Stimulated activated CD4-positive, alpha-beta T cell treated with anti-CD3 and anti-CD28 coated beads, TNF-alpha, amount 100 ng/mL, for 48 hours (primary cell): ENCODE measurements at places on chromosomes 5 and 9.

DNA sequence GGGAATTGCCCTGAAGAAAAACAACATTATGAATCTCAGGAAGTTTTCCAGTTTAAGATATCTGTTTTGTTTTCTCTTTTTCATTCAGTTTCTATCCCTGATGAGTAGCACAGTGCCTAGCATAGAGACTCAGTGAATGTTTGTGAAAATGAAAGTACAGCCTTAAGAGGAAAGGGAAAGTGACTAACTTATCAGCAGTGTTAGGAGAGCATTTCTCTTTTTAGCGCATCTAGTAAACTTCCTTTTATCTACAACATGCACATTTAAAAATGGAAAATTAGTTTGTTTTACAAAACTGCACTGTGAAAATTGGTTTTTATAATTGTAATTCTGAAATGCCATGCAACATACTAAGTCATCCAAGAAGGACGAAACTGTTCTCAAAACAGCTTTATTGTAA, 110.8 kb downstream of the SMARCA2 start:
- DNase-seq, result no peak

GRCh38 chr5:150624334-150625163, 15.9 kb upstream of the SYNPO start:
- DNase-seq, result no peak

DNA sequence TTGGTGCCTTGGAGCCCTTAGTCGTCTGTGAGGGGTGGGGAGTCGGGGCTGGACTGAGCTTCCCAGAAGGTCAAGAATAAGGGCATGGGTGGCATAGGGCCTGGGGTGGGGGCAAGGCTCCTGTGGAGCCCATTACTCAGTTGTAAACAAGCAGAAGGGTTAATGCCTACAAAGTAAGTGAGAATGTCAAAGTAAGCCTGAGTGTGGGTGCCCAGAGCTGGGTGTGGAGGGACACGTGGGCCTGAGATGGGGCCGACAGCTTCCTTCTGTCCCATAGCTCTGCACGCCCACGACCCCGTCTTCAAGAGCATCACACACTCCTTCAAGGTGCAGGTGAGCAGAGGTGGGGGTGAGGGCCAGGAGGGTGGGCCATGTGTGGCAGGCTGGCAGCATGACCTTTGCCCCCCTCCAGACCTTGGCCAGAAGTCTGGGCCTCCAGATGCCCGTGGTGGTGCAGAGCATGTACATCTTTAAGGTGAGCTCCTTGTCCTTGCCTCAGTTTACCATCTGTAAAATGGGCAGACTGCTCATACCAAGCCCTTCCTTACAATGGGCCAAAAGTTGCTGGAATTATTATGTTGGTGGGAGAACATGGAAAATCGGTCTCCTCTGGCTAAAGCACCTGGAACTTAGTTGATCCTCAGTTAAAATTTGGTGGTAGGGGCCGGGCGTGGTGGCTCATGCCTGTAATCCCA, 11.1 kb downstream of the DOLK start:
- DNase-seq, result no peak

- DNase-seq, result no peak
Observed at GRCh38 chr5:174852143-174852542, 127.8 kb downstream of the MSX2 start.

GRCh38 chr9:21967169-21967568, 27.0 kb downstream of the CDKN2A start:
- no peak for DNase-seq

DNA sequence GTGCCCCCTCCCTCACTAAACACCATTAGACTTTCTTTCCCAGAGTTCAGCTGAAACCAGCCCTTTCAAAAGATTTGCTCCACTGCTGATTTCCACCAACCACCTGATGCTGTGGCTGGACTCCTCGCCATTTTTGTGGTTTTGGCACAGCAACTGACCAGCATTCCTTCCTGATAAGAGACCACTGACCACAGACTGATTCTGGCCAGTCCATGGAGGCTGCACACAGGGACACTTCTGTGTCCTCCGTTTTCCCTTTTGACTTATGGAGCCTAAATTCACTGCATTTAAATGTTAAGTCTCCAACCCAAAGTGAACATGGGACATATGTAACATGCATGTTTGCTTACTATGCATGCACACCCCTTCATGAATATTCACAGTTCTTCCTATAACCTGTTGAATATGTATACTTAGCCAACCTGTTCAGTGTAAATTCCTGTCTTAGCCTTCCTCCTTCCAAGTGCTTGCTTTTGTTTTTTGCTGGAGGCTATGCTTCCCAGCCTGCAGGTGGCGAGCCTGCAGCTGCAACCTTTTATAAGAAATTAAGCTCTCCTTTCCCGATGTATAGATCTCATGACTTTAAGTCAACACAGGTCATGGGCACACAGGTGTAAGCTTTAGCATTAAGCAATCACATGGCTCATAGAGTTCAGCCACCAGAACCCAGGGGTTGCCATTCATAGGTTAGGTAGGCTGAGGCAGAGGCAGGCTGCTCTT, 78.7 kb downstream of the ACTL7B start:
- DNase-seq, result no peak
